Endodermal cell (in vitro differentiated cells): ENCODE measurements at places on chromosomes 16 and 17. TPM values are rescaled to one million over a fixed set of nuclear protein-coding genes. Genes with fewer than 3 reads are reported as not detected.

DNA sequence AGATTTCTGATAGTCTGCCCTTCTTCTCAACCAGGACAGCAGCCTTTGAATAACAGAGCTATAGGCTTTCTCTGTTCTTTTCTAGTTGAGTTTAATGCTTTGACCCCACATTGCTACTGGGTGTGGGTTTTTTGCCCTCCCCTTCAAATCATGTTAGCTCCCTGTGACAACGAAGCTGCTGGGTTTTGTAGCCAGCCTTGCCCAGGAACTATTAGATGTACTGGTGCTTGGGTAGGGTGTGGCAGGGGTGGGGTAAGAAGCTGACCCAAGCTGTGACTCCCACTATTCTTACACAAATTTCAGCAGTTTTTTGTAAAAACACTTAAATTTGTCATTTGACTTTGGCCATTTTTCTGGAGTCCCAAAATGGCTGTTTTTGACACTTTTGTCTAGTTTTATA lies 69.7 kb downstream of the NLK start:
- no peak for DNase-seq

Gene AOC2
- total RNA-seq = 2.8 and 3.8 TPM in 2 replicates

Gene CRISPLD2
- total RNA-seq = 5.6 to 9.9 TPM (median 9.3 TPM) in 3 replicates

Gene CHTF8
- total RNA-seq = 60.7 to 108 TPM (median 105 TPM) in 3 replicates

GRCh38 chr17:4980644-4981216 lies 6.7 kb downstream of the CAMTA2 start:
- DNase-seq = peak; percentile 88

DNA sequence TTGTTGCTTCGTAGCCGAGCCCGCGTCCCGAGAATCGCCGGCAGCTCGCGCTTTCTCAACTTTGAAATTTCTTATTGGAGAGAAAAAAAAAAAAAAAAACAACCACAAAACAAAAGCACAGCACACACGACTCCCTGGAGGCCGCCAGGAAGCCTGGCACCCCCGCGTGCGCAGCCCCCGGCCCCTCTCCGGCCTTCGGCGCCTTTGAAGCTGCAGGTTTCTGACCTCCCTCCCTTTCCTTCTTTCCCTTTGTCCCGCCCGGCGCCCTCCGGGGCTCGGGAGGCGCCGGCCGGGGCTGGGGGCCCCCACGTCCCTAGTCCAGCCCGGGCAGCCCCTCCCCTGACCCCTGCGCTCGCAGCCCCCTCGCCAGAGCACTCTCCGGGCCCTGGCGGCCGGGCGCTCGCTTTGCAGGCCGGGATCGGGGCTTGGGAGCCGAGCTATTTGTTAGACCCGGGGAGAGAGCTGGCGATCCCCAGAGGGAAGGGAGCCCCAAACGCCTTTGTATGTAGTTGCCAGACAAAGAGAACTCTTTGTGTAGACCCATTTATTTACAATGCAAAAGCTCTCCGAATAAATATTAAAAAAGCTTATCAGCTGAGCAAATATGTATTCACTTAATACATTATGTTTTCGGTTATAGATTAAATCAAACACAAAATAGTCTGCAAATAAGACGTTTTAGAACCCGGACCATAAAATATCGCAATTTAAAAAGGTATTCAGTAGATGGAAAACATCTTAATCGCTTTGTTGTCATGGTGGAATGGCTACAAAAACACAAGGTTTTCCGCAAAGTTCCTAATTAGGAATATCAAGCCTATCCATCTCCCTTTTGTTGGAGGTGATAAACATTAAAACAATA lies 2.3 kb downstream of the BAHCC1 start:
- DNase-seq = peak; percentile 98

Gene DPEP2
- 0.20 TPM in 1 of 2 replicates, not detected in the other for total RNA-seq

DNA sequence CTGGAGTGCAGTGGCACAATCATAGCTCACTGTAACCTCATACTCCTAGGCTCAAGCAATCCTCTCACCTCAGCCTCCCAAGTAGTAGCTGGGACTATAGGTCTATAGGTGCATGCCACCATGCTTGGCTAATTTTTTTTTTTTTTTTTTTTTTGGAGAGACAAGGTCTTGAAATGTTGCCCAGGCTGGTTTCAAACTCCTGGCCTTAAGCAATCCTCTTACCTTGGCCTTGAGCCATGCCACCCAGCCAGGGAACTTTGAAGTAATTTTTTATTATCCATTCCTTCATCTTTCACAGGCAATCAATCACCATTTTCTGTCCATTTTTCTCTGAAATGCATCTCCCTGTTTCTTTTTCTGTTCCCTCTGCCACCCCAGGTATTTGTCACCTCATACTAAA lies 6.3 kb upstream of the PSMD7 start:
- DNase-seq = no peak
